ENCODE measurements at places on chromosomes 5 and 9.

DNA sequence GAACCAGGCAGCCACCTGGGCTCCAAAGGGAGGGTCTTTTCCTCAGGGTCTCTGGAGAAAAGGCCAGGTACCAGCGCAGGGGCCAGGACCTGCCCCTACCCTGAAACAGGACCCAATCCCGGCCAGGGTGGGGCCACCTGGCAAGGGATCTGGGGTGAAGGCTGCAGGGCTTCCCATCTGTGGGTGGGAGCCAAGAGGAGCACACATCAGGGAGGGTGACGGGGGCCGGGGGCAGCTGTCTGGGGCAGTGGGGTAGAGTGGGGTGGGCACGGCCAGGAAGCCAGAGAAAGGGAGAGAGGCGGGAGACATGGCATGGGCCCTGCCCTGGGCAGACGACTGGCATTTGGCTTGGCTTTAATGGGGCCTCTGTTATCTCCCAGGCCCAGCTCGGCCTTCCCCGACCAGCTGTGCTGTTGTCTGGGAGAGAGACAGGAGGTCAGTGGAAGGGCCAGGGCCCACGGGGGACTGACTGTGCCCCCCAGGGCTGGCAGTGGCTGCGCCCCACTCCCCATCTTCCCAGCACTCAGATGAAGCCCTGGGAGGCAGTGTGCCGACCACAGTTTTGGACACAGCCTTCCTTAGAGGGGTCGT is 57.2 kb upstream of the RNF130 start:
- DNase-seq: no peak

DNA sequence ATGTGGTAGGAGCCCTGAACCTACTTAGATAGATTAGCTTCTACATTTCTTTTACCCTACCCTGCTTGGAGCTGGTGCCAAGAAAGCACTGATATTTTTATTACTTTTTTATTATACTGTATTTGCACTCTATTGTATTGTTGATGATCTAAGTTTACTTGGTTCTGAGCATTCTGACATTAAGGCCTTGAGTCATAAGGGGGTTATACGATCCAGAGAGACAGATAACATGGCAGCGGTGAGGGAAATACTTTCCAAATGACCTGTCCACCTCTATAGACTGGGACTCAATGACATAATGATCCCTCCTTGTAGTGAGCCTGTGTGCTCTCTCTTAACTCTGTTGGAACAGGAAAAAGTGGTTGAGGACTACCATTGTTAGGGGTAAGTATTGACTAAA is 176.3 kb downstream of the MAN2A1 start:
- no peak for DNase-seq

DNA sequence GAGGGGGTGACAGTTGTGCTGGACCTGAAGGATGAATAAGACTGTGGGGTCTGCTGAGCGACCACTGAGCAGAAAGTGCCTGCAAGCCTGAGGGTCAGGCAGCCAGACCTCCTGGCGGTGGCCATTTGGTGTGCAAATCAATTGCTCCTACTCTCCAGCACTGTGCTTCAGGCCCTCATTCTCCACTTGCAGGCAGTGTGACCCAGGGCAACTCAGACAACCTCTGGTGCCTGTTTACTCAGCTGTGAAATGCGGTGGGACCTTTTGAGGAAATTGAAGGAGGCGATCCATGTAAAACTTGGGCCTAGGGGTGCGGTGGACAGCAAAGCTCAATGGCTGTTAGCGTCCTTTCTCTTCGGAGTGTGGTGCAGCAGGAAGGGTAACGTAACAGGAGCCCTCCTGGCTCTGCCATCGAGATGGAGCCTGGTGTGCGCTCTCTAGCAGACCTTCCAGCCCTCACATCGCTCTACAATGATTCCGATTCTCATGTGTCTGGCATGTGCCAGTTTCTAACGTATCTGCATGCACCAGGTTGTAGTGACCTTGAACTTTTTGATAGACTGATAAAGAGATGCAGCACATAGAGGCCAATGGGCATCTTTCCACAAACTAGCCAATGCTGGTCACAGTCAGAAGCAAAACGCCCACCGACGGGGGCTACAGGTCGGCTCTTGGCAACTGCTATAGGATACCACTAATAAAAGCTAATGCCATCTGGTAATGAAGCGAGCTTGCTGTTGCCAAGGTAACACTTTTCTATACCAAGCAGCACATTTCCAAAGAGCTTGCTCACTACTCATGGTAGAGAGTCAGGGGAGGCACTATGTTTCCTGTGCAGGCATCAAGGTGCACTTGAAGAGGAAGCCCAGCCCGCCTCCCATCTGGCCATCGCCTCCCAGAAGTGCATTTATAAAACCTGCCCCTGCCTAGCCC is 159.7 kb upstream of the RAPGEF1 start:
- no peak for DNase-seq

DNA sequence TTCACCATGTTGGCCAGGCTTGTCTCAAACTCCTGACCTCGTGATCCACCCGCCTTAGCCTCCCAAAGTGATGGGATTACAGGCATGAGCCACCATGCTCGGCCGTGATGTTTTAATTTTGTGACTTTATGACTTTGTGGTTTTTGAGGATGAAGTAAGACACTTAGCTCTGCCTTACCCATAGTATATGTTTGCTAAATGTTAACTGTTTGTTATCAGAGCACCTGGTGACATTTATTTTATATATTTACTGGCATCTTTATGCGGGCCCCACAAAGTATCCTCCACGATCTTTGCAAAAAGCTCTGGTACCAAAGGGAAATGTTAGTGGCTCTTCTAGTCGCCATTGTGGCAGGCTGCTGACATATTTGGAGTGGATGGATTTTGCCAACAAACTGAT is 6.7 kb downstream of the SLC23A1 start:
- DNase-seq: no peak

DNA sequence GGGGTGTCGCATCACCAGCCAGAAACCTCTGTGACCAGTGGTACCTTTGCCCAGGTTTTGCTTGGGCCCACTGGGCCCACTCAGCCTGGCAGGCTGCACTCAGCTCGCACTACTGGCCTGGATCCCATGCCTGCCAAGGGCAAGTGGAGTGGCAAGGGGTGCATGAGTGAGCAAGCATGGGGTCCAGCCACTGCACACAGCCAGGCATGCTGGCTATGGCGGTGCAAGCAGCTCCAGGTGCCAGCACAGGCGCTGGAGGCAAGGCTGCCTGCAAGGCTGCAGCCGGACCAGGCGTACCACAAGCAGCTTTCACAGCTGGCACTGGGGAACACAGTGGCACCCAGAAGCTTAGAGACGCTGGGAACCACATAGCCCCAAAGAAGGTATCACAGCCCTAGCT is 80.1 kb downstream of the NLN start:
- no peak for DNase-seq

- no peak for DNase-seq
Measured at GRCh38 chr9:110133059-110133458, 74.9 kb downstream of the C9orf152 start.

DNA sequence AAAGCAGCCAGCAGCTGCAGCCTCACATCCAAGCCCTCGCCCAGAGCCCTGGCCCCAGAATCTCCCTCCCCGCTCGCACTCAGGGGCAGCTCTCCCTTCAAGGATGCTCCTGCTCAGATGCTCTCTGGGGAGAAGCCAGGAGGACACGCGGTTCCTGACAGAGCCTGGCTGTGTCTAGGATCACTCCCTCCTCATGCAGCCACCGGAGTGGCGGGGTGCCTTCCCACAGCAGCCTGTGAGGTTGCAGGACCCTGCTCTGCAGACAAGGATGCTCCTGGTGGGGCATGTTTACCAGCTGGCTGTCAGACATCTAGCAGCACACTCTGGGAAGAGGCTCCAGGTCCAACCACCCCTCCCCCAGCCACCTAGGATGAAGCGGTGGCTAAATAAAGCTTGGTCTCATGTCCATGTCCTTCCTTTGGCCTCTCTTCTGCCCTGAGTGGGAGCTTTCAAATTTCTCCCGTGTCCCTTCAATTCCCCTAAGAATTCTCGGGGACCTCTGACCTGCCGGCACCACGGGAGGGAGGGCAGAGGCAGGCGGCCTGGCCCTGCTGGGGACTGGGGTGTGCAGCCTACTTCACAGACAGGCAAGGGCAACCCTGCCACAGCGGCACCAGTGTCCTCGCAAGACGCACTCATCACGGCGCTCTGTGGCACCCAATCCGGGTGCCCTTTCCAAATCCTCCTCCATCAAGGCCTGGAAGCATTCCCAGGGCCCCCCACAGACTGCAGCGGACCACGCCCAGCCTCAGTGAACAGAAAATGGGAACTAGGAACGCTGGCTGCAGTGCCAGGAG is 88.3 kb upstream of the SARDH start:
- DNase-seq: no peak

- peak; percentile 9 for DNase-seq
Measured at GRCh38 chr5:163385271-163385670, 52.1 kb upstream of the CCNG1 start.

DNA sequence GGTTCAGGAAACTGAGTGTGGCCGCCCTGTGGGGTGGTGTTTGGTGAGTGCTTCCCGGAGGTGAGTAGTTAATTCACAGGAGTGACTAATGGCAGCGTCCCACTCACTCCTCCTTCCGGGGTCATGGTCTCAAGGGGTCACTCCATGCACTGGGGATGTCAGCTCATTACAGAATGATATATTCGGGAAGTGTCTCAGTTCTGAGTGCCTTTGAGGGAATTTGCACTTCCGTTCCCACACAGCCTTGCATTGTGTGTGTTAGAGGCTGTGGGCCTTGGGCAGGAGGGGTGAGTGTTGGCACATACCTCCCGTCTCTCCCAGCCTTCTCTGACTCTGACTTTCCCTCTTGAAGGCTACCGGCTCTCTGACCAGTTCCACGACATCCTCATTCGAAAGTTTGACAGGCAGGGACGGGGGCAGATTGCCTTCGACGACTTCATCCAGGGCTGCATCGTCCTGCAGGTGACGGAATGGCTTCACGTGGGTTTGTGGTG is 10.5 kb upstream of the AHRR start:
- no peak for DNase-seq

DNA sequence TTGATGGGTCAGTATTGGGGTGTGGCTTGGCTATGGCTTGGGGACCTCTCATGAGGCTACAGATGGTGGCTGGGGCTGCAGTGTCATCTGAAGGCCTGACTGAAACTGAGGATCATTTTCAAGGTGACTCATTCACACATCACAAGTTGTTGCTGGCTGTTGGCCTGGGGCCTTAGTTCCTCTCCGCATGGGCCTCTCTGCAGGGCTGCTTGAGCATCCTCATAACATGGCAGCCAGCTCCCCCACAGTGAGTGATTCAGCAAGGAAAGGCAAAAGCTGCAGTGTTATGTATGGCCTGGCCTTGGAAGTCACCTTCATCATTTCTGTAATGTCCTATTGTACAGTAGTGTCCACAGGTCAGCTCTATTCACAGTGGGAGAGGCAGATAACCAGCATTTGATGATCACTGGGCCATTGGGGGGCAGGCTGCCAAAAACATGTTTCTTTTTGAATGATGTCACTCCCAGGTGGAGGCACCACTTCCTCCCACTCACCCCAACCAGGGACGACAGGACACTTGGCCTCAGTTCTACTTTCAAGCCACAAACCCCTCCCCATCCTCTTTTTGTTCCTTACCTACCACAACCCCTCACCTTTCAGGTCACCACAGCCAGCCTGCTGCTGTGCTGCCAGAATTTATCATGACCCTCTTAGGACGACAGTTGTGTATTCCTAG is 14.4 kb downstream of the FGD3 start:
- DNase-seq: no peak

GRCh38 chr5:110784901-110785300 is 46.1 kb downstream of the SLC25A46 start:
- DNase-seq: no peak

- DNase-seq: no peak
Measured at GRCh38 chr5:119274030-119274766, 81.6 kb upstream of the TNFAIP8 start.

- DNase-seq: no peak
Measured at GRCh38 chr5:33608344-33609041, 167.7 kb downstream of the TARS1 start.

- DNase-seq: no peak
Measured at GRCh38 chr5:127028822-127029457, 1.4 kb downstream of the MARCHF3 start.
